HCT116 (cell line): ENCODE measurements at places on chromosomes 7 and 10.

- DNase-seq, result no peak
Observed at GRCh38 chr7:98278408-98278807, 3.1 kb upstream of the BRI3 start.

DNA sequence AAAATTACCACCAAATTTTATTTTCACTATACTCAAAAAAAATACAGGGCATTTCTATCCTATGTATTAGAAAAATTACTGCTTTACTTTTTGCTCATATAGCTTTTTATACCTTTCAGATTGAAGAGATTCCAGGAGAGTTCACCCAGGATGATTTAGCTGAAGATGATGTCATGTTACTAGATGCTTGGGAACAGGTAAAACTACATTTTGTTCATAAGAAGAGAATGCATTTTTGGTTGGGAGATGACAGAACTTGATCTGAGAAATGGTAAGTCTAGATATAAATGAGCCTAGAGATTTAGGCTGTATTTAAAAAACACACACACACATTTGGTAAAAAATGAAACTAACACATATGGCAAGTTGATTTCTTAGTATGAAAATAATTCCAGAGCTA, 38.1 kb upstream of the ARL4A start:
- no peak for DNase-seq

DNA sequence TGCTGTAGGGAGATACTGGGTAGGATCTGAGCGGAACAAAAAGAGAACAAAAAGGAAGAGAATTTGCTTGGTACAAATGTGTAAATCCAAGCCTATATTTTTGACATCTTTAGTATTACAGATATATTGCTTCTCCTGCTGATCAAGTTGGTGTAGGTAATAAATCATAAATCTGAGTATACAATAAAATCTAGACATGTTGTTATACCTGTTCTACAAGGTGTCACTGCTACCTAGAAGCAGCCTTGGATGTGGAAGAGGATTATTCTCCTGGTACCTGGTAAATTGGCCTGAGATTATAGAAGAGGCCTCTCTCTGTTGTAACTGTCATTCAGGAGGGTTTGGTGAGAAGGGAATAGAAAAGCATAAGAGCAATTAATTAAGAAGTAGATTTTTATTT, 89.9 kb upstream of the LSM8 start:
- DNase-seq, result no peak

- DNase-seq, result no peak
Observed at GRCh38 chr10:133100706-133101415, 13.1 kb downstream of the ADGRA1 start.

GRCh38 chr7:137328373-137329120, 15.0 kb downstream of the PTN start:
- no peak for DNase-seq

DNA sequence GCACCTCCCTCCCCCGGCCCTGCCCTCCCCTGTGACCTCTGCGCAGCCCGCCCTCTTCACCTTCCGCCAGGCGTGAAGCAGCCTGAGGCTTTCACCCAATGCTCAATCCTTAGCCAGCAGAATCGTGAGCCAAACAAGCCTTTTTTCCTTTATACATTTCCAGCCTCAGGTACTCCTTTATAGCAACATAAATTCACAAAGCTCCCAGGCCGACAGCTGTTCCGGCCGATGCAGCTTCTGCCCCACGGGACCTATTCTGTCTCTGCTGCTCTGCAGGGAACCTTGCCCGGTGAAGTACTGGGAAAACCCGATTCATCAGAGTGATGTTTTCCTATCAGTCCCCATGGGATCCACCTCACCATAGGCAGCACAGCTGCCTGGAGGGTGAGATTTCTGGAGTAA, 87.4 kb downstream of the CHST15 start:
- DNase-seq, result no peak

DNA sequence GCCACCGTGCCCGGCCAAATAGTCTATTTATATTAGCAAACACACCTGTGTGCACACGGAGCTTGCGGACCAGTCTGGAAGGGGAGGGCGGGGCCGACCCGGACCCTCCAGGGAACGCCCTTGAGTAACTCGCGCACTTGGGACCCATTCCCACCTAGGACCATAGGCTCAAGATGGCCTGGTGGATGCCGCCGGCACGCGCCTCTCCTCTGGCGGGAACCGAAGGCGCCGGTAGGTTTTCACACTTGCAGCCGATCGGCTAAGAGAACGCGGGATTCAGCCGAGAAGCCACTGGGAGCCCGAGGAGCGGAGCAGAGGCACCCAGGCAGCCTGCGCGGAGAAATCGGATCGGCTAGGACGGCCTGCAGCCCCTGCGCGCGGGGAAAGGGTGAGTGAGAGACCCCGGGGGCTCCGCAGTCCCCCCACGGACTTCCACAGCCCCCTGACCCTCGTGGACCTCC, 18.9 kb downstream of the IFT22 start:
- DNase-seq, result no peak

DNA sequence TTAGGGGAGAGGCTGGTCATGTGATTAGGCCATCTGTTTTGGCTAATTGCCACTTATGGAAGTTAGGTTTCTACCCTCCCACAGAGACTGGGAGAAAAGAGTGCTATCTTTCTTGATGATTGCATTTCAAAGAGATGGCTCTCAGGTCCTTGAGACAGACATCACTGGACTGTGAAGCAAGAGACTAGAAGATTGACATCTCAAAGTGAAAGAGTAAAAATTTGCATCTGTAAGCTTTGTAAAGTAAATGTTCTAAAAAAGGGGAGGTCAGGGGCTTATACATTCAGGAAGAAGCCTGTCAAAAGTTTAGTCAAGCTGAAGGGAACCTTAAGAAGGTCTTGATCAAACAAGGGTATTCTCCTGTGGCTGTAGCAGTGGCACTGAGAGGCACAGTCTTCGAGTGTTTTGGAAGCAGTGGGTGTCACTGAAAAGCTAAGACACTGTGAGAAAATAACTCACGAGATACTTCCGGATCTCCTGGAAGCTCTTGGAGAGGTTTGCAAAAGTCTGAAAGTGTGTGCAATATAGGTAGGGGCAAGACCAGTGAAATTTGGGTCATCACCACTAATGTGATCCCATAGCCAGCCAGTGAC, 342.1 kb downstream of the PHF14 start:
- no peak for DNase-seq

- DNase-seq, result no peak
Observed at GRCh38 chr7:55099066-55099820, 80.4 kb downstream of the EGFR start.
